ENCODE measurements at places on chromosomes 16 and 17. TPM values are rescaled to one million over a fixed set of nuclear protein-coding genes. Genes with fewer than 3 reads are reported as not detected.

The TEKT5 gene
- 2.1 TPM for total RNA-seq

The CD68 gene
- 44.2 TPM for total RNA-seq

DNA sequence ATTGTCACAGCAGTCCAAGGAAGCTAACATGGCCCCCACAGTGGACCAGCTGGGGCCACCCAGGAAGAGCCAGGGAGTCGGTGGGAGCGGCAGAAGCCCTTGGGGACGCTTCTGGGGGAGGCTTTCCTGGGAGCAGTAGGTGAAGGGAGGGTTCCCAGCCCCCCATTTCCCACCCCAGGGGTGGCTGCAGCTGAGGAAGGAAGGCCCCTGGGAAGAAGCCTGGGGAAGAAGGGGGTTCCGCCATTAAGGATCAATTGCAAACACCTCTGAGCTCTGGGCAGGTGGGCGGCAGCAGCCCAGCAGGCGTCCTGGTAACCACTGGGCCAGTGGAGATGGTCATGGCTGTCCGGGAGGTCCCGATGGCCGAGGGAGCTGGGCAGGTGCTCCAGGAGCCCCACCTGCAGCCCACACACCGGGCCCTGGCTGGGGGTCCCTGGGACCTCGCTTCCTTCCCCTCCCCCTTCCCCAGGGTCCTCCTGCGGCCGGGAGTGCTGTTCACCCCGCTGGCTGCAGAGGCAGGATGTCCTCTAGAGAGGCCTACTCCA, 592 bp upstream of the PERCC1 start:
- DNase-seq, result no peak

GRCh38 chr16:29806099-29806579, at the start of gene MAZ:
Gene MAZ (plus strand): TSS chr16:29806529. CDS start chr16:29806702, 173 bp downstream.
- DNase-seq, result no peak

- DNase-seq, result no peak
Observed at GRCh38 chr16:89123831-89124100, 30.1 kb downstream of the ACSF3 start.

GRCh38 chr16:50972876-50973275, 178.2 kb downstream of the SALL1 start:
- DNase-seq, result no peak

- DNase-seq, result no peak
Observed at GRCh38 chr16:67265834-67266233, 13.5 kb upstream of the PLEKHG4 start.
